Stimulated activated CD4-positive, alpha-beta T cell treated with anti-CD3 and anti-CD28 coated beads, Interleukin-15, amount 100 ng/mL, for 24 hours (primary cell): ENCODE measurements at places on chromosomes 3 and 15.

GRCh38 chr3:56339671-56340070, 128.6 kb downstream of the ERC2 start:
- DNase-seq: no peak

- no peak for DNase-seq
Measured at GRCh38 chr3:27322634-27323033, 46.5 kb downstream of the NEK10 start.

DNA sequence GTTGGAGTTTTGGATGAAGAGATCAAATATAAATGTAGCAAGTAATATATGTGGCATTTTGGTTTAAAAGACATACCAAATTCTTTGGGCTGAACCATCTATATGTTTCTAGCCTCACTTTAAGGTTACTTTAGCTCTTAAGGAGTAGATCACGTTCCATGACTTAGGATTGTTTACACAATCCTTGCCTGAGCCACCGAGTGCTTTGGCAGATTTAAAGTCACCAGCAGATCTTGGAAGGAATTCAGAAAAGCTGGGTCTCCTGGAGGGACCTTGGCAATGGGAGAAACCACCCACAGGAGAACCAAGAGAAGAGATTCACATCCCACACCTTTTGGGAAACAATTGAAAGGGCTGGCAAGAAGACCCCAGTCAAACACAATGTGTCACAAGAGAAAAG, 54.5 kb downstream of the TM4SF18 start:
- no peak for DNase-seq

DNA sequence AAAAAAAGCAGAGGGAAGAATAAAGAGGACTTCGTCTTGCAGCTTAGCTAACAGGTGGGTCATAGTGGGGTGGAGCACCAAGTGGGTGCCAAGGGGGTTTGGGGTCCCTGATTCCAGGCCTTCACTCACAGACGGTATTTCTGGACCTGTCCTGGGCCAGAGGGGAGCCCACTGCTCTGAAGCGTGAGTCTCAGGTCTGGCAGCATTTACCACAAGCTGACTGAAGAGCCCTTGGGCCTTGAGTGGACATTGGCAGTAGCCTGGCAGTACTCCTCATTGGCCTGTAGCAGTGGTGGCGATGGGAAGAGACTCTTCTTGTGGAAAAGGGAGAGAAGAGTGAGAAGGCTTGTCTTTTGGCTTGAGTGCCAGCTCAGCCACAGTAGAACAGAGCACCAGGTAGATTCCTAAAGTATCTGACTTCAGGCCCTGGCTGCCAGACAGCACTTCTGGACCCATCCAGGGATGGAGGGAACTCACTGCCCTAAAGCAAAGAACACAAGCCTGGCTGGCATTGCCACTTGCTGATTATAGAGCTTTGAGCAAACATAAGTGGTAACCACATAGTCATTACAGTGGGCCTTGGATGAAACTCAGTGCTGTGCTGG, 72.9 kb downstream of the GLDN start:
- DNase-seq: no peak

DNA sequence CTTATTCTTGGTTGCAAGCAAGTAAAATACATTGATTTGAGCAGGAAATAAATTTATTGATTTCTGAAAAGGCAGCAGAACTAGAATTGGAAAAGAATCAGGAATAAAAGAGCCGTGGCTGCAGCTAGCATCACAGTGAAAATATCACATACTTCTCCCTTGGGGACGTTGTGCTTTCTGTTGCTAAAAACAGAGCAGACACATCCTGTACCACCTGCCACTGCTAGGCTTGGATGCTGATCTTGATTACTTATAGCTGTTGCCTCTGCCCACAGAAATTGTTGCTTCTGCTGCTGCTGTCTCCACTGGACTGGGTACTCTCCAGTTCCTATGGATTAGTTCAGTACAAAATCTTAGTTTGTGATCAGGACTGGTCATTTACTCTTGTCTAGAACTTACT, 283.8 kb downstream of the C3orf38 start:
- DNase-seq: no peak

DNA sequence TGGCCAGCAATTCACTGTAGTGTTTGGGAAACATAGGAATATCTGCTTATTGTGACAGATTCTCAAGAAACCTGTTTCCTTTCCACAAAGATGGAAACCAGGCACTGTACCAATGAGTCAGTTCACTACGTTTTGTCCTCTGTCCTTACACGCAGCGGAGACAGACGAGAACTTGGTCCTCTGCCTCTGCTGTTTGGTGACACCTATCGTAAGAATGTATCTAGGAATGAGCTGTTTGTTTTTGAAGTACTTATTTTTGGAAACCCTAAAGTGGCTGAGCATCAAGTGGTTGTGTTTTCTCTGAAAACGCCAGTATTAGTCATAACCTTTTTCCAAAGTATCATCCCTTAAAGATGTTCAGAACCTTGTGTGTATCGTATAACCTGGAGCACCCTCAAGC, 93.0 kb downstream of the PGPEP1L start:
- no peak for DNase-seq

GRCh38 chr15:39593071-39593655, 12.3 kb downstream of the THBS1 start:
- DNase-seq: no peak

DNA sequence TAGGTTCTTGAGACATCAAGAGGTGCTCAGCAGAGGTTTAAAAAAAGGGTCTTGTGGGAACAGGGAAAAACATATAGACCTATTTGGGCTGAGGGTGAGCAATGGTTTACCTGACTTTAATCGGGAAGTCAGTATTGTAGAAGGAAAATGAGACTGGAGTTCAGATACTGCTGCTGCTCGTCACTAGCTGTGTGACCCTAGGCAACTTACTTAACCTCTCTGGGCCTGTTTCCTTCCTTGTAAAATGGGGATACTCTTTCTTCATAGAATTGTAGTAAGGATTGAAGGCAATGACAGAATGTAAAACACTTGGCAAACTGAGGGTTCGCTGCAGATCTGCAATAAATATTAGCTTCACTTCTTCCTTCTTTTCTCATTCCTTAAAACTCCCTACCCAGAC, 327.5 kb upstream of the PROK2 start:
- no peak for DNase-seq

DNA sequence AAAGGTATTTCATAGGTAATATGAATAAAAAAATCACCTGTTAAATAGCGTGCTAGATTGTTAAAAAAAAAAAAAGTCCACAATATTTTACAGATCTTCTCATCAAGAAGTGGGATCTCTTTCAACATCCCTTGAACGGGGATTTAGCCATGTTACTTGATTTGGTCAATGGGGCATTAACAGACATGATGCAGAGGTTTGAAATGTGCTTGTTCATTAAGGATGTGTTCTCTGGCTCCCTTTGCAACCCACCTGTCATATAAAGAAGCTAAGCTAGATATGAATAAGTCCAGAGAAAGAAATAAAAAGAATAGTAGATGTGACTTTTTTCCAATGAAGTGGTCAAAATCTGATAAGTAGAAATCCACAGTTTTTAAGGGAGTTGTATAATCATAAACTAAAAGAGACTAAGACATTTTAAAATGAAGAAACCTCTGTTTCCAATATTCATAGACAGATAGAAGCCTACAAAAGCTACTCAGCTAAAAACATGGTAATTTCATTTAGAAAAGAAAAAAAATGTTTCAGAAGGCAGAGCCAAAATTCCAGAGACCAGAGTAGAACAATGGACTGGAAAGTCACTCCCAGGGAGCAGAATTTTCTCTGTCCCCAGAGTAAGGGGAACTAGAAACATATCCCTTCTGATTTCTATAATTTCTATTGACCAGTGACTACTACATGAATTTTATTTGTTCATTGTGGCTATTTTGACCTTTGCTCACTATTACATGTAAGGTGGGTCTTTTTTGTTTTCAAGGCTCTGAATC, 79.2 kb downstream of the PLSCR2 start:
- no peak for DNase-seq

- no peak for DNase-seq
Measured at GRCh38 chr15:43974852-43975251, 148.1 kb downstream of the WDR76 start.

DNA sequence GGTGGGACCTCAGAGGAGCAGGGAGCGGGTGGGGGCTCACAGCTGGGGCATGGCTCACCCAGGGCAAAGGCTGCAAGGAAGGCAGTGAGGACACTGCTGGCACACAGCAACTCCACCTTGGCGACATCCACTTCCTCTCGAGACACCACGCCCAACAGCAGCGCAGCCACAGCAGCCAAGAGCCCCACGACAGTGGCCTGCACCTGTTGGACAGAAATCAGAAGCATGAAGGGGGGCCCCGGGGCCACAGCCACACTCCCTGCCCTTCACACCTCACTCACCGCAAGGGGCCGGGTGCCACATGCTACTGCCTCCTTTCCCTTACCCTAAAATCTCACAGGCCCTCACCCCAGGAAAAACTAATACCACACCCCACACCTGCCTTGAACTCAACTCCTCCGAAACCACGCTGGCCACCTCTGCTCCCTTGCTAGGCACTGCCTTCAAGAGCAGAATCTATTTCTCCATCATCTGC, 57.3 kb downstream of the ROPN1B start:
- no peak for DNase-seq

DNA sequence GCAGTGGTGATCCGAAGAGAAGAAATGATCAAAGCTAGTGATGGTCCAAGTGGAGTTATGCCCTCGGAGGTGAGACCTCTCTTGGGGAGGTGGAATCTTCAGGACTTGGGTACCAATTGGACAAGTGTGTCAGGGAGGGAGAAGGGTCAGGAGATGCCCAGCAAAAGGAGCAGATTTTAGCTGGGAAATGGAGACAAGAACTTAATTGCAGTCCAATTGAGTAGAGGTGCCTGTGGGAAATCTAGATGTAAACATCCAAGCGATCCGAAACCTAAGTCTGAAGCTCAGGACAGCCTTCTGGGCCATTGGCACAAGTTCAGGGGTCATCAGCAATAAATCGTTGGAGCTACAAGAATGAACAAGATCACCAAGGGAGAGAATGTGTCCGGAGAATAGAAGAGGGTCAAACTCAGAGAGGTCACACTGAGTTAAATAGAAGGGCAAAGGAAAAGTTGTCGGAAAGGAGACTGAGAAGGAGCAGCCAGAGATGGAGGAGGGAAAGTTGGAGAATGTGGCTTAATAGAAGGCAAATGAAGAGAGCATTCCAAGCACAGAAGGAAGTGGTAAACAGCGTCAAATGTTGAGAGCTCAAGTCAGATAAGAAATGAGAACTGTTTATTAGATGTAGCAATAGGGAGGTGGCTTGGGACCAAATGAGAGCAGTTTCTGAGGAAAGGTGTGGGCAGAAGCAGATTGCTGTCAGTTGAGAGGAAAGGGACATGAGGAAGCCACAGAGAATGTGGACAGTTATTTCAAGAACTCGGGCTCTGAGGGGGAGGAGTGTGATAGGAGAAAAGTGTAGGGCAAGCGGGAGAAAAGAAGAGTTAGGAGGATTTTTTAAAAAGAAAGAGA, 64.2 kb upstream of the FNDC3B start:
- no peak for DNase-seq

- no peak for DNase-seq
Measured at GRCh38 chr15:73937726-73938125, 11.5 kb downstream of the LOXL1 start.
